ENCODE measurements at places on chromosomes 1 and 21.
A peak's percentile ranks its signal among the peaks of the same experiment; 100 is the strongest.

DNA sequence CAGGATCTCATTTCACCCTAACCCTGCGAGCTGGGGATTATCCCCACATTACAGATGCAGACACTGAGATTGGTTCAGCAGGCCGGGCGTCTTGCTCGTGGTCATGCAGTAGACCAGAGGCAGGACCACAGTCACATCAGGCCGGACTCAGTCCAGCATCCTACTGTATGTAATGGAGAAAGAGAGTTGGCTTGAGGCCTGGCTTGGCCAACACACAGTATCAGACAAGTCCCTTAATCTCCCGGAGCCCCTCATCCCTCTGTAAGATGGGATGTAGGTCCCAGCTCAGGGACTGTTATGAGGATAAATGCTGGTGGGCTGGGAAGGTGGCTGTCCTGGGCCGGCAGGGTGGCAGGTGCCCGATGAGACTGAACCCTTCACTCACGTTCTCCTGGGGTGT is 66.1 kb upstream of the ACTL8 start:
- no peak for DNase-seq

DNA sequence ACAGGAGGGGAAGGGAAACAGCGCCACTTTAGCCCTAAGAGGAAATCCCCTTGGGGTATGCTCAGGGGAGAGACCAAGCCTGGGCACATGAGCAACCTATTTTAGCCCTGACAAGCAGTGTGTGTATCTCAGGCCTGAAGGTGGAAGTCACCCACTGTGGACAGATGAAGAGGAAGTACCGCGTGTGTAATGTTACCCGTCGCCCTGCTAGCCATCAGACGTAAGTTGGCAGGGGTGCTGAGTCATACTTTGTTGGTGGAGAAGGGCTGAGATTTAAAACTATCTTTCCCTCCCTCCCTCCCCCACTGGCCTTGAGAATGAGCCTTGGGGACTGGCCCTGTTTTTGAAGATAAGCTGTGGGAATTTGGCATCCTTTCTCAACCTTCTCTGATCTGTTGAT is 11.2 kb downstream of the AGO1 start:
- no peak for DNase-seq

DNA sequence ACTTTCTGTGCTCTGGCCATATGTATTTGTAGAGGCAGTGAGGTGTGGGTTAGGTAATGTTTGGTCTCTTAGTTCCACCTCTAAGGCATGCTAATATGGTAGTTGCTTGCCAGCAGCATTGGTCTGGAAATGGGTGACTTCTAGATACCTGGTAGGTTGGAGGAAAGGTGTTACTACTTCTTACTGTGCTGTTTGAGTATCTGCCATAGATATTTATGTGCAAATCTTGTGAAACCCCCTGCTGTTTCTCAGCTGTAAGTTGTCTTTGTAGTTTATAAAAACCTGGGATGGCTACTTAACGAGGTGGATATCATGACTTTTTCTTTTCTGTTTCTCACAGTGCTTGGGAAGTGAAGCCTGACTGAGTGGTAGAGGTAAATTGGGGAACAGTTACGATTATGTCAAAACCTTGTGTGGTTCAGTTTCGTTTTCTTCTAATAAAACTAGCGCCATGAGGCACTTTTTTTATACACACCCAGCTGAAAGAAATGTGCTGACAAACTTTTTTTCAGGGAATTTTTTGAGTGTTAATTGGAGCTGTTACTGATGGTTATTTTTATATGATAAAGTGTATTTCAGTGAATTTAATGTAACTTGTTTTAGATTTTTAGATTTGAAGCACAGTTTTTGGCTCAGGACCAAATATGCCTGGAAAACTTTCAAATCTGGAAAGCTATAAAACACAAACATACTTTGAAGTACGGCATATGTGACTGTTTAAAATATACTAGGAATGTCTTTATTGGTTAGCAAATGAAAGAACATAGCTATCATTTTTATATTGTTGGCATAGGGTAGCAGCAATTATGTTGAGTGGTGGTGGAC is 42.1 kb downstream of the CAMSAP2 start:
- DNase-seq: peak; percentile 77

- DNase-seq: peak; percentile 66
Observed at GRCh38 chr1:153678519-153679336, at the start of gene NPR1. NPR1 (plus strand) TSS chr1:153678688; CDS start chr1:153679109, 421 bp downstream.

- peak; percentile 64 for DNase-seq
Observed at GRCh38 chr1:153881751-153882150, 41.0 kb downstream of the GATAD2B start.

DNA sequence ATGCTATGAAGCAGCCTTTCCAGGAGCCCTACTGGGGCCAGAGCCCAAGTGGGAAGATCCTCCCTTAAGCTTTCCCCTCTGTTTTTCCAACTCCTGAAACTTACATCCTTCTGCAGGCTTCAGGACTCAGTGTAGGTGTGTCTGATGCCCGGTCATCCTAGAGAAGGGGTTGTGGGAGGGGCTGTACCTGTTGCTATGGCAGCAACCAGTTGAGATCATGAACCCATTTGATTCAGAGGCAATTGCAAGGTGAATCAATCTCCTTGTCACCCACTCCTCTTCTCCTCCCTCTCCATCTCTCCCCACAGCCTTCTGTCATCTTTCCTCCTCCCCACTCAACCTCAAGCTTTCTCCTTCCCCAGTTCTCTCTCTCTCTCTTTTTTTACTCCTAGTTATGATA is 151.8 kb downstream of the CACNA1E start:
- no peak for DNase-seq
